GM12864 (cell line): ENCODE measurements at places on chromosomes 11 and 22.

- DNase-seq = no peak
These were observed 20.2 kb downstream of the RNF121 start for GRCh38 chr11:71949034-71949433.

DNA sequence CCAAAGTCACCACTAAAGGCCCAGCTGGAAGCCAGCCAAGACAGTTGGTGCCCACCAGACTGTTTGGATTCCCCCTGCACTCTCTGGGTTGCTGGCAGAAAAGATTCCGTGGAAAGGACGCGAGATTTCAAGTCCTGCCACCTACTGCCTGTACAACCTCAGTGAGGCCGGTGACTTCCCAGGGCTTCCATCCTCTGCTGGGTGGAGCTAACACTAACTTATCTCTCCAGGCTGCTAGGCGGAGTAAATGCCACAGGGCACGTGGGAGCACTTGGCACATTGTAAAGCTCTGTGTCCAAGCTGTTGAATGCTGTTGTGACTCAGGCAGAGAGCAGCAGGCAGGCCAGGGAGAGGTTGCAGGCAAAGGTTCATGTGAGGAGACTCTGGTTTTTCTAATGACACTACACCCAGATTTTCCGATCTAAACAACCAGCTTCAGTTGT, 50.9 kb upstream of the CDON start:
- no peak for DNase-seq

DNA sequence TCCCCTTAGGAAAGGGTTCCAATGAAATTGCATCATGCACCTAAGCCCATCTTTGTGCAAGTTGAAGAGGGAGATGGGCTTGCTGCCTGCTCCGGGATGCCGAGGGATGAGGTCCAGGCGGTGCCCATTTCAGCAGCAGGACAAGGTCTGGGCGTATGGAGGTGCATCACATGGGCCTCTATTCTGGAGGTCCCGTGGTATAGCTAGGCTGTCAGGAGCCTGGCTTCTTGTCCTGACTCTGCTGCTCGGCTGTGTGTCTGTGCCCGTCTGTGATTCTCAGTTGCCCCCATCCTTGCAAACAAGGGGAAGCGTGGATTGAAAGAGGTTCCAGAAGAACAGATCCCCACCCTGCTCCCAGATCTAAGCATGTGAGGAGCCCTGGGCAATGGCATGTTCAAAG, 130.0 kb downstream of the OSBP2 start:
- DNase-seq = no peak

GRCh38 chr11:69648679-69649575, 8.0 kb downstream of the CCND1 start:
- DNase-seq = no peak

GRCh38 chr11:46114378-46114777, 6.9 kb downstream of the PHF21A start:
- no peak for DNase-seq

GRCh38 chr11:27387362-27387761, 24.3 kb upstream of the CCDC34 start:
- no peak for DNase-seq

DNA sequence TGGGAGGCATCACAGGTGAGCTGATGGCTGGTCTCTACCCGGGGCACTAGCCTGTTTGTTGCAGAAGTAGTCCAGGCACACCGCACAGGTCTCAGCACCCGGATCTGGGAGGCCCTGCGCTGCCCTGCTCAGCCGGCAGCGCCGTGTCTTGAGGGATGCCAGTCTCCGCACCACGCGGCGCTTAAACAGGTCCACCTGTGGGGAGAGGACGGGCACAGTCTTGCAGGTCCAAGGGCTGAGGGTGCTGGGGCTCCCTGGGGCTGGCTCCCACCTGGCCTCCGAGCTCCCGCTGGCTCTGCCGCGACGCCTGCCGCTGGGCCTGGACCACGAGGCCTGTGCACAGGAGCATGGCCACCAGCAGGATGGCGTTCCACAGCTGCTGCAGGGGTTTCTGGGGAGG, 7.2 kb downstream of the RNF215 start:
- DNase-seq = no peak

DNA sequence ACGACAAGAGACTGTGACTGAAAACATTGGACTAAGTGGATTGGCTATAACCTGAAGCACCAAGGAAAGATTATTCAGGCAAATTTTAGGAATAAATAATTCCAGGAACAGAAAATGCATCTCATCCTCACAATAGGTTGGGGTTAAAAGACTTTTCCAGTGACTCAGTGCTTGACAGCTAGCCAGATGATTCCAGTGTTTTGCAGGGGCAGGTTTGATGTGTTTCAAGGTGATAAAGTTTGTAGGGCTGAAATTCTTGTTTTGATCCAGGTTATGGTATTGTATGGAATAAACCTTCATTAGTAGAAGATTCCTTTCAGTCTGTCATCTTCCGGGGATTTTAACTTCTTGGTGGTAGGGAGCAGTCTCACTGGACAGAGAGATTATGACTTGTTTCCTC, 2.3 kb downstream of the EXT2 start:
- DNase-seq = no peak

DNA sequence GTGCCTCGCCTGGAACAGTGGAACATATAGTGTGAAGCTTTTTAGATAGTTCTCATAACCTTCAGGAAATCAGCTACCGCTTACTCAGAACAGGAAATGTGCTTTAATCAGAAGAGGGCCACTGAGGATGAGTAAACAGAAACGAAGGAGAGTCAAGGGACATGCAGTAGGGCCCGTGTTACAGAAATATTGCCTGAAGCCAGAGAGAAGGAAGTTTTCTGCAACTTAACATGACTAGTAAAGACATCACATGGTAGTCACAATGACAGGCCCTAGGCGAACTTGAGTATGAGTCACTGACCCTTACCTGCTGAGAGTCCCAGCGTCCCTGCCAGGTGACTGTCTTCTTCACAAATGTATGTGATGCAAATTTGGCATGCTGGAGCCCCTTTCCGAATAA, 39.4 kb downstream of the CARD18 start:
- DNase-seq = no peak

DNA sequence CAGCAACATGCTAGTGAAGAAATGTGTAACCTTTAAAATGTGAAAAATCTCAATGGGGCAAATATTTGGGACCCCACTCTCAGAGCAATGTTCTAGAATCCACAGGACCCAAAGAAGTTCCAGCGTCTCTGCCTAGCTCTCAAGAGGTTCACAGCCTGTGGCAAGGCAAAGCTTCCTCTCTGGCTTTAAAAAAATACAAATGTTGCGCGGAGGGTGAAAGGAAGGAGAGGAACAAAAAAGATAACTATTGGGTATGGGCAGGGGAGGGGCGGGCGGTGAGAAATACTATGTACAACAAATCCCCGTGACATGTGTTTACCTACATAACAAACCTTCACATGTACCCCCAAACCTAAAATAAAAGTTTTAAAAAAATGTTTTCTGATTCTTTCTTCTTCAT, 53.6 kb downstream of the PITPNB start:
- DNase-seq = no peak

DNA sequence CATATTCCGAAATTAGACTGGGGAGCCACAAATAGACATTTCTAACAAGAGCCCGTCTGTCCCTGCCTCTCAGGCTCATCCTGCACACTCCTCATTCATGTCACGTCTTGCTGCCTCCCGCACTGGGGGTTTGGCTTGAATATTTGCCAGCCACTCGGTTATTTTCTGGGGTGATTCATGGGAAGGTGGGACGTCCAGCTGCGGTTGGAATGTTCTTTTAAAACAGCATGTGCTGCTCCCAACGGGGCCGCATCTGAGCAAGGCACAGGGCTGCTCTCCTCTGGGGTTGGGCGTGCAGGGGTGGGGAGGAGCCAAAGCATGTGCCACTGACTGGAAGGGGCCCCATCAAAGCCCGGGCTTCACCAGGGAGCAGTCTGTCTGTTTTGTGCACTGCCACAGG, 25.9 kb upstream of the SLC5A4 start:
- DNase-seq = no peak
